Cortex of kidney (tissue), 1 donor: ENCODE measurements at places on chromosomes 1 and 21.

GRCh38 chr1:112754116-112754628, 39.0 kb upstream of the PPM1J start:
- no peak for DNase-seq

DNA sequence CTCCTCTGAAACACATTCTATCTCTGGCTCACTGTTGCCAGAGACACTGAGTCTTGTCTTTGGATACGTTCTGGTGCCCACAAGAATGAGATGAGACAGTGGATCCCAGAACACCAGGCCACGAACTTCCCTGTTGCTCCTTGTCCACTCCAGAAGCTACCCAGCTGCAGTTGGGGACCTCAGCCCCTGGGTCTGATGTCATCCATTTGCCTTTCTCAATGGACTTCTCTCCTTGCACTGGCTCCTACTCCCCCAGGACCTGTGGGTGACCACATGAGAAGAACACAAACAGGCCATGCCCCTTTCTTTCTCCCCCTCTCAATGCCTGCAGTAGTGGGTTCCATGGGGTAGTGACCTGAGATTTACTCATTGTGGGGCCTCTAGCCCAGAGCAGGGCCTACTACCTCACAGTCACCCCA, 5.9 kb downstream of the NBPF1 start:
- no peak for DNase-seq

DNA sequence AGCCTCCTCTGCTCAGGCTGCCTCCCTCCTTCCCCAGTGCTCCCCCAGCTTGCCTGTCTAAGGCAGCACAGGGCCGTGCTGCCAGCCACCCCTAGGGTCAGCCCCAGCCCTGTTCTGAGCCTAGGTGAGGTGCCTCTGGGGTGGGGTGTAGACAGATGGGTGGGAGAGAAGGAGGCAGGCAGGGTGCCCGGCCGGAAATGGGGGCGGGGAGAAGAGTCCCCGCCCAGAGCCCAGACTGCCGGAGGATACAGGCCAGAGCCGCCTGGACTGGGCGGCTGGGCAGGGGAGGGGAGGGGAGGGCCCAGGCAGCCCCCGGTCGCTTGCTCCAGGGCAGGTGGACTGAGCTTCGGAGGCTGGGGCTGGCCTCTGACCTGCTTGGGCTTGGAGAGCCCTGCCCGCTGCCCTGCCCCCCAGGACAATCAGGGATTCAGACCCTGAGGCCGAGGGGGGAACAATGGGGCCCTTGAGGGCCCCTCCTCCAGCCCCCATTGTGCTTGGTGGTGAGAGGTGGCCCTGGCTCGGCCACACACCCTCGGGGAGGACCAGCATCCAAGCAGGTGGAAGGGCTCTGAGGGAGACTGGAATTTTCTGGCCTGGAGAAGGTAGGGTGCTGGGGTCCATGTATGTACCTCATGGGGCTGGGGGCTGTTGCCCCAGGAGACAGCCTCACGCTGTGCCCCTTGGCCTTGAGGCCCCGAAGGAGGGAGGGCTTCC, at the start of gene GJC2:
GJC2 (plus strand) TSS at position 525 of the 714 bp plus-strand sequence. CDS start 7,829 bp downstream, outside the sequence.
- no peak for DNase-seq

- DNase-seq: no peak
Observed at GRCh38 chr21:34724131-34724856, 55.5 kb downstream of the CLIC6 start.

DNA sequence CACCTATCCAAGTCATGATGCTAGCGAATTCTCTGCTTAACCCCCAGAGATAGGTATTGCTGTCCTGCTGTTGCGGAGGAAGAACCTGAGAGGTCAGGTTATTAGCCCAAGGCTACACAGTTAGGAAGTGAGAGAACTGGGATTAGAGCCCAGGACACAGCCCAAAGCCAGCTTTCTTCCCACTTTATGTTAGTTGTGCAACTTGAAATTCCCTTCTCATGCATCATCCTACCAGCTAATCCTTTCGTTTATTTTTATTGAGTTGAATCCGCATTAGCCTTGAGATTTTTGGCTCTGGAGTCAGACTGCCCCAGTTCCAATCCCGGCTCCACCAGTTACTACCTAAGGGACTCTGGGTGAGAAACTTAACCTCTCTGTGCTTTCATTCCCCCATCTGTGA, 65.4 kb downstream of the PLEKHA6 start:
- DNase-seq: no peak

DNA sequence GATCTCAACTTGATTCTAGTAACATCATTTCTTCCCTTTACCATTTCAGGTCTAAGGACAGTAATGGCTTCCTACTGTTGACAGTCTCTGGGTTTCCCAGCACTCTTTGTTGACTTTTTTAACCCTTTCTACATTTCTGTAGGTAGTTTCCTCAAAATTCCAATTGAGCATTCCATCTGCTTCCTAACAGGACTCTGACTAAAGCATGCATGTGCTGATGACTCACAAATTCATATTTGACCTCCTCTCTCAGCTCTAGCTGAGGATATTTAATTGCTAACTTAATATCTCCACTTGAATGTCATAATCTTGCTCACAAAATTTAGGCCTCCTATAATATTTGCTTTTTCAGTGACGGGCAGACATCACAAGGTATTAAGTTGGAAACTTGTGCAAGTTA, 93.3 kb upstream of the ZNHIT6 start:
- DNase-seq: no peak

GRCh38 chr1:118960026-118960561, 28.0 kb downstream of the TBX15 start:
- DNase-seq: no peak

DNA sequence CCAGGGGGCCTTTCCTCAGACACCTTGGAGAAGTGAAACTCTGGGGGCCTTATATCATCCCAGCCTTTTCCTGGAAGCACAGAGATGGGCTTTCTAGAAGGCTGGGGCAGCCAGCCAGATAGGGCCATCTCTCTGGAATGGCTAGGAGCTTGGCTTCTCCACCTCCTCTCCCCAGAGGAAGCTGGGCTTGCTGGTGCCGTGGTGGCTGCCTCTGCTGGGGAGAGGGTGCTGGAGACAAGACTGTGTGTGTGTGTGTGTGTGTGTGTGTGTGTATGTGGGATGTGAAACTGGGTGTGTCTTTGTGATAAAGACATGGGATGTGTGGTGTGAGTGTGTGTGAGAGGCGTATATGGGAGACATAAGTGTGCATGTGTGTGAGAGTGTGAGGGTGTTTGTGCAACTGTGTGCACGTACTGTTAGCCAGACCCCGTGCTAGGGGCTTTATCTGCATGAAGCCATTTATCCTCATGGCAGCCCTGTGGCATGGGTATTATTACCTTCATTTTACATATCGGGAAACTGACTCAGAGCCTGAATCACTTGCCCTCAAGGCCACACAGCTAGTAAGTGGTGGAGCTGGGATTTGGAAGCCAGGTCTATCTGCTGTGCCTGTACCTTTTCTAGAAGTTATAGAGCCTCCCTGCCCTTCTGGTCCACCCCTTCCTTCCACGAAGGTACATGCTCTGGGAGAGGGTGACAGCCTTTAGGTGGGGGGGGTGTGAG, 44.2 kb downstream of the PTPRU start:
- no peak for DNase-seq

GRCh38 chr1:205938682-205939081, 4.6 kb downstream of the SLC26A9 start:
- DNase-seq: no peak

- DNase-seq: no peak
Observed at GRCh38 chr1:70874063-70874462, 173.6 kb downstream of the PTGER3 start.

- no peak for DNase-seq
Observed at GRCh38 chr1:245765230-245766000, 610.6 kb downstream of the KIF26B start.

- DNase-seq: no peak
Observed at GRCh38 chr1:223076362-223076761, 66.7 kb downstream of the TLR5 start.

DNA sequence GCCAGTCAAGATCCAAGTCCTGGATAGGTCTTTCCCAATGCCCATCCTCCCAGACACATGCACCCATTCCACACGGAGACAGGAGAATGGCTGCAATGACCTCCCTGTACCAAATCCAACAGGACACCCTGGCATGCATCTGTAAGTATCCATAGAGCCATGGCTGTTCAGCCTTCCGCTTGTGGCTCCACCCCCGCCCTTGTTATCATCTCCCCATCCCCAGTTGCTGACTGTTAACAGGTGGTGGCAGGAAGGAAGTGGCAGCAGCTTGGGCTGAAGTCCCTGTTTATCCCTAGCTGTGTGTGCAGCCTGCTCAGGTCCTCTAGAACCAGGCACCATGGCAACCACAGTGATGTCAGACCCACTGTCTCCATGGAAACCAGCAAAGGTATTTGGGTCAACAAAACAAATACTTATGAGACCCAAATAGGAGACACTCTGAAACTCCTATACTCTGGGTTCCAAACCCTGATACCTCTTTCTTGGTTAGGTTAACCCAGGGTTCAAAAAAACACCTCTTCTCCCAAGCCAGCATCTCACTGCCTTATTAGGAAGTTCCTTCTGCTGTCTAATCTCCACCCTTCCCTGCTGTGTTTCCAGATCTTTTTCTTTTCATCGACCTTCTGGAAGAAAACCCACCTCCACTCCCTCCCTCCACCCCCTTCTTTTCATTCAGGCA, 721 bp downstream of the PBXIP1 start:
- no peak for DNase-seq

DNA sequence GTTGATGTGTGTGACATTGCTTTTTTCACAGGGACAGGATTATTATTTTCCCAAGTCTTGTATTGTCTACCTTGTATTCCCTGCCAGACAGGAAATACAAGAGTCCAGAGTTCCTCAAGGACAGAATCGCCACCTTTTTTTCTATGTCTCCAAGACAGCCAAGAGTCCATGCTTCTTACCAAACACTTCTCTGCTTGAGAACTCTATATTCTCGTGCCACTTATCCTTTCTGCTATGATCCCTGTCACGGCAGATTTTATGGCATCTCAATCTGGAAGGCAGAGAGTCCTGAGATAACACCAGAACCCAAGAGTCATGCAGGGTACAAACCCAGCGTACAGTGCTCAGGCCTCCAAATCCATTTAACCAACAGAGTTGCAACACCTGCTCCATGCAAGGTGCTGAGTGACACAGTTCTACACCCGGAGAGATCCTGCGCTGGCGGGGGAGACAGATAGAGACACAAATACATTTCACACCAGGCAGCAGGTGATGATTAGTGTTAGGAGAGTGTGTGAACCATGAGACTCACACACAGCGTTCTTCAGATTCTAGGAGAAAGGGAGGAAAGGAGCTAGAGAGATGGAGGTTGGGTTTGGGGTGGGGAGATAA, 107.6 kb downstream of the NAV1 start:
- no peak for DNase-seq

- no peak for DNase-seq
Observed at GRCh38 chr1:48570568-48570967, 98.6 kb upstream of the SPATA6 start.

GRCh38 chr1:17027403-17027802, 15.7 kb upstream of the ATP13A2 start:
- DNase-seq: no peak

- no peak for DNase-seq
Observed at GRCh38 chr1:10074059-10074851, 41.5 kb downstream of the UBE4B start.

DNA sequence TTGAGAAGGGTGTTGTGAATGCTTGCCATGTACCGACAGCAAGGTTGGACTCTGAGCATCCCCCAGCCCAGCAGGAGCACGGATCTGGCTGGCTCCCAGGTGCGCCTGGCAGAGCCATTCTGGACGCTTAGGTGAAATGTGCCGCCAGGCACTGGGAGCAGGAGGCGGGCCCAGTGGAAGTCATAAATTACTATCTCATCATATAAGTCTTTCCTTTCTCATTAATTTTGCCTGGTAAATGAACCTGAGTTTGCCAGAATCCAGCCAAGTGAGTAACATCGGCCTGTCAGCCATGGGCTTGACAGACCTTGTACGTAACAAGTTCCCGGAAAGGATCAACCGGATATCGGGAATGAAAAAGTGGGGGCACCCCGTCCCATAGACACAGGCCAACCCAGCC, 179.5 kb upstream of the ARHGEF16 start:
- no peak for DNase-seq

GRCh38 chr21:33972539-33972938, 56.9 kb upstream of the ATP5PO start:
- DNase-seq: no peak

DNA sequence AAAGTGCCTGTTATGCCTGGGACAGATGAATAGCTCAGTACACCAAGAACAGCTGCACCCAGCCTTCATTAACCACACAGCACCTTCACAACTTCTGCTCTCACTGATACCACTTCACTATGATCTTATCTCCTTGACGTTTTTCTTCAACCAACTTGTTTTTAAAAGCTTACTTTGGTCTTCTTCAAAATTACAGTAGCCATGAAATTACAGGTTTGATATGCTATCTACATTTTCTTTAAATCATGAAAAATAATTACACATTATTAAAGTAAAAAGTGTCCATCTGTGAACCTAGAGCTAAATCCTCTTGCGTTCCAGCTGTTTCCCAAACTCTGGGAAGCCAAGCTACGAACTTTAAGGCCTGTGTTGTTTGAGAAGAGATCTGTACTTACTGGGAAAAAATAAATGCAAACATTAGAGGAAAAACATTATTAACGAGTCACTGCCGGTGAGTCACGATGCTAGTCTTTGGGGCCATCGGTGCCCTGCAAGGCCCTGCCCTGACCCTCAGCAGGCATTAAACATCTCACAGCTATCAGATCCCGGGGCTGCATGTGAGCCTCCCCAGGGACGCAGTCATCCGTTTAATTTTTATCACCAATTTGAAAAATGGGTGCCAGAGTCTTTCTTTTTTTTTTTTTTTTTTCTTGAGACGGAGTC, 56.3 kb upstream of the GPR153 start:
- no peak for DNase-seq

DNA sequence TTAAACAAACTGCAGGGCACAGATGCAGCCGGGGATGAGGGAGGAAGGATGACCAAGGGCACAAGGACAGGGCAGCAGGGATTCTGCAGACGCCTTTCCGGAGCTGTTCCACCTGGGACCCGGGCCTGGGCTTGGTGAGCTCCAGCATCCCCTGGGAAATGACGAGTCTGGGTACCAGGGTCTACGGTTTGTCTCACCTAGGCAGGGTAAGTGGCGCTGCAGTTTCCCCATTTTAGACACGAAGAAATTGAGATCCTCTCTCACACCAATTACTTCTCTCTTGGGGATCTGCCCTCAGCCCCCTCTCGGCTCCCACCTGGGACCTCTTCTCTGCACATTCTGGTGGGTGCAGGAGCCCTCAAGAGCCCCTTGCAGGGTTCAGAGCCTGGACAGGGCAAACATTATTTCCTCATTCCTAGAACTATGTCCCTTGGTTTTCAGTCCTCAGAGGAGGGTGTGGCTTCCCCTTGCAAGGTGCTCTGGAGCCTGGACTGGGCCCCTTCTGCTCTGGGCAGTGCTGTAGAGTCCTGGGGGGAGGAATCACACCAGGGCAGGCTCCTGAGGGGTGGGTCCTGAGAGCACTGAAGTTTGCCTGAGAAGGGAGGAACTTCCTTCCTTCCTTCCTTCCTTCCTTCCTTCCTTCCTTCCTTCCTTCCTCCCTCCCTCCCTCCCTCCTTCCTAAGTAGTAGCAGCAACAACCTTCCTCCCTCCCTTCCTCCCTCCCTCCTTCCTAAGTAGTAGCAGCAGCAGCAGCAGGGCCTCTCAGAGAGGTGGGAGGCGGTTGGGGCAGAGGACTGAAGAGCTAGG, 16.0 kb downstream of the RAP1GAP start:
- no peak for DNase-seq
